OCI-M1 (cell line): ENCODE measurements at places on chromosomes 2 and 18.

GRCh38 chr18:28078849-28079248, 98.1 kb downstream of the CDH2 start:
- no peak for DNase-seq

- DNase-seq = no peak
These were observed 88.4 kb upstream of the CAVIN2 start for GRCh38 chr2:191935247-191935646.

DNA sequence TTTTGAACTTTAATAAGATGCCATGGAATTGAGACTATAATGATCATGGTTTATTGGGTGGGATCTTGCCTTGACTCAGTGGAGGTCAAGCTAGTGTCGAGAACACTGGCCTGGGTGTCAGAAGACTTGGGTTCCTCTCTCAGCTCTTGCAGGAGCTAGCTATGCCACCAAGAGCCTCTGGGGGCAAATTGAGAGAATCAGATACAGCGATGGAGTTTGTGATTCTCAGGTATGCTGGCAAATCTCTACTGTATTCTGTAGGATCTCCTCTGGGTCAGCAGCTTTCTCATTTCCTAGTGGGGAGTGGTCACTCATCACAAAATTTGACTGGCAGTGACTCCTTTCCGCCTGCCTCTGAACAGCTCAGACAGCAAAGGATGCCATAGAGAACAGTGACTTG, 477.0 kb downstream of the RNF144A start:
- no peak for DNase-seq

GRCh38 chr18:41347057-41347456, 608.0 kb upstream of the PIK3C3 start:
- no peak for DNase-seq

GRCh38 chr18:51169731-51170130, 27.8 kb downstream of the MEX3C start:
- no peak for DNase-seq

DNA sequence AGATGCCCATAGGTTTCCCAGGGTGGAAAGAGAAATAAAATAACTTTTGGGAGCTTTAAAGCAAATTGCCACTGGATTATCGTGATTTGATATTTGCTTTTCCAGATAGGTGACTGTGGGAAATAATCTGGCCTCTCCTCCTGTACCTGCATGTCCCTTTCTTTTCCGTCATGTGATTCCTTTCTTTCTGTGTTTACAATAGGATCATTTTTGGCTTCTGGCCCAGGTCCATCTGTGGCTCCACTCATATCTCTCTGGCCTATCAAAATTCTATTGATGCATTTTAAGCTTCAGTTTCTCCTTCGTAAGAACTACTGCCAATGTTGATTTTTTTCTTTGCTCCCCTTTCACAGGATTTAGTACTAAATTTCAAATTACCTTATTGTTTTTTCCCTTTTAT, 153.6 kb downstream of the CCDC85A start:
- no peak for DNase-seq

DNA sequence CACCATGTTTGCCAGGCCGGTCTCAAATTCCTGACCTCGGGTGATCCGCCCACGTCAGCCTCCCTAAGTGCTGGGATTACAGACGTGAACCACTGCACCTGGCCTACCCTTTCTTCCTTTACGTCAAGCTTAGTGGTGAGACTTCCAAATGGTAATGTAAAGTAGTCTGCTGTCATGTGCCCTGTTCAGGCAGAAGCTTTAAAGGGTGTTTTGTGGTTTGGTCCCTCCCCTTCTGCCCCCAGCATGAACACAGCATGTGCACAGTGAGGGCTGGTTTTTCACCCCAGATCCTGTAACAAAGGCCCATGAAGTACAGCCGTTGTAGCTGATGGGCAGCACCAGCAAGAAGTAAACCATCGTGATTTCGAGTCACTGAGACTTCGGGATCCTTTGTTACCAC, 2.7 kb upstream of the DTYMK start:
- no peak for DNase-seq

- DNase-seq = peak; percentile 45
These were observed at the start of gene STON1 for GRCh38 chr2:48530033-48530811. Gene STON1 (plus strand): TSS chr2:48530154. CDS start chr2:48580634, 50,480 bp downstream.

GRCh38 chr2:157628477-157629415, at the start of gene ACVR1C:
Gene ACVR1C (minus strand): TSS chr2:157628864. CDS start chr2:157628644, 220 bp downstream.
- DNase-seq = peak; percentile 91

DNA sequence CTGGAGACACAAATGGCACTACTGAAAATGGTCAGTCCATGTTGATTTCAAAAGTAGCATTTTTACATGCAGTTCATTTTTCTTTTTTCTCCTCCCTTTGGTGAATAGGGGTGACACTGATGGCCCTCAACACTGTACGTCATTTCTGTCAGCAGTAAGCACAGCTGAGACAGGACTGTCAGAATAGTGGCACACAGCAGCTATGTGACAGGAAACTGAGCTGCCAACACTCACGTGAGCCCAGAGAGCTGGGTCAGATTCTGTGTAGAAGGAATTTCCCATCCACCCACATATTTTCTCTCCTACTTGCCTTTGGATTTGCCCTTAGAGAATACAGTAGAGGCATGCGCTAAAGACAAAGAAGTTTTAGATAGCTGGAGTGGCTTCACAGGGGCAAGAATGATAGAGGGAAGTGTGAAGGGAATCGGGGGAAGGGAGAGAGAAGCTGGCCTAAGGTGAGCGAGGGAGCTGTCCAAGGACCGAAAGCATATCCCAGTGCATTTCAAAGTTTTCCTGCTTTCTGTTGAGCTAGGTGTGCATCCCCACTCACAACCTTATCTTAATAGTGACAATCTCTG, 476.6 kb downstream of the CNTNAP5 start:
- DNase-seq = no peak

- no peak for DNase-seq
These were observed 80.8 kb downstream of the ATL2 start for GRCh38 chr2:38296197-38296780.

GRCh38 chr2:143890798-143891197, 629.1 kb downstream of the ZEB2 start:
- DNase-seq = no peak

- peak; percentile 49 for DNase-seq
These were observed 18.5 kb upstream of the CCDC93 start for GRCh38 chr2:118032169-118033013.

DNA sequence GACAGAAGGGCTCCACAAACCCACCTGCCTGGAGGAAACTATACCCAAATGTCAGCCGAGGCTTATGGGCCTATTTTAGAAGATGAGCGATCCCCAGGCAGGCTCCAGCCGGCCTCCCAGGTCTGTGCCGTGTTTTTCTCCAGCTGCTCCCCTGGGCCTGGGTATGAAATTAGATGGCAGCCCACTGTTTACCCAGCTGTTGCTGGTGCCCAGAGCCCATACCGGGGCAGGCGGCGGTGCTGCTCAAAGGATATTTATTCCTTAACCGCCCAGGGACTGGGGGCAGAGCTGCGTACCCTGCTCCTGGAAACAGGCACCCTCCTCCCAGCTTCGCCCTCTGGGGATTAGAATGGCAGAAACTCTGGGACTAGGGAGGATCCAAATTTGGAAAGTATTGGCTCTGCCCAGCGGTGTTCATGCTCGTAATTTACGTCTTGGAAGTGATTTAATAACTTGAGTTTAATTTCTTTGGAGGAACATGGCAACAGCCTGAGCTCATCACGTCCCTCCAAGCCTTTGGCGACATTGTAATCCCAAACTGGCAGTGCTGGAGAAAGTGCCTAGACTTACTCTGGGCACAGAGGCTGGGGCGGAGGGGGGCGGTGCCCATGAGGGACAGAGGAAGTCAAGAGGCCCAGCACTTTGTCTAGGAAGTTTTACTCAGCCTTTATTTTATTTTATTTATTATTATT, 199.2 kb downstream of the KLHL29 start:
- no peak for DNase-seq

DNA sequence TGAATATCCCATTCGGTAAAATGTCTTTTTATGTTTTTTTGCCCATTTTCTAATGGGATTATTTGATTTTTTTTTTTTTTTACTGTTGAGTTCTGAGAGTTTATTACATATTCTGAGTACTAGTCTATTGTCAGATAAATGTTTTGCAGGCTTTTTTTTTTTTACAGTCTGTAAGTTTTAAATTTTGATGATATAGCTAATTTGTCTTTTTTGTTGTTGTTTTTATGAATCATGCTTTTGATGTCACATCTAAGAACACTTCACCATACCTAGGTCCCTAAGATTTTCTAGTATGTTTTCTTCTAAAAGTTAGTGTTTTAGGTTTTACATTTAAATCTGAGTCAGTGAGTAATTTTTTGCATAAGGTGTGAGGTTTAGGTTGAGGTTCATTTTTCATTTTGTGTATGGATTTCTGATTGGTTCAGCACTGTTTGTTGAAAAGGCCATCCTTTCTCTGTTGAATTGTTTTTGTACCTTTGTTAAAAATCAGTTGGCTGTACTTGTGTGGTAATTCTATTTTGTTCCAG, 40.7 kb downstream of the PTPN4 start:
- DNase-seq = no peak

- DNase-seq = no peak
These were observed 57.0 kb downstream of the PRELID3A start for GRCh38 chr18:12464731-12465130.

DNA sequence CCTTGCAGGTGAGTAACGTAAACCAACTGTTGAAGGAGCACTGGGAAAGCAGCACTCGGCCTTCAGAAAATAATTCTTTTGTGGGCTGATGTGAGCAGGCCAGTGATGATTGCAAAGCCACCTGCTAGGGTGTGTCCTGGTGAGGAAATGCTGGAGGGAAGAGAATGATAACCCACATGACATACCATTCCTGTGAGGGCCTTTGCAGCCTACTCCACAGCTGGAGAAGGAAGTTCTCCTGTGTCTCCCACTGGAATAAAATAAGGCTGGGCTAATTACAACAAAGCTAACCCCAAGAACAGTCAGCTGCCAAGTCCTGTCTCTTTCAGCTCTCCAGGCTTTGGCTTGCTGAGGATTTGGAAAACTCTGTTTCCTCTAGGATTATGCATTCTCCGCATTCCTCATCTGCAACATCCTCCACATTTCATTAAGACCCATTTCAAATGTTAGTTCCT, 16.7 kb upstream of the DSG1 start:
- no peak for DNase-seq

DNA sequence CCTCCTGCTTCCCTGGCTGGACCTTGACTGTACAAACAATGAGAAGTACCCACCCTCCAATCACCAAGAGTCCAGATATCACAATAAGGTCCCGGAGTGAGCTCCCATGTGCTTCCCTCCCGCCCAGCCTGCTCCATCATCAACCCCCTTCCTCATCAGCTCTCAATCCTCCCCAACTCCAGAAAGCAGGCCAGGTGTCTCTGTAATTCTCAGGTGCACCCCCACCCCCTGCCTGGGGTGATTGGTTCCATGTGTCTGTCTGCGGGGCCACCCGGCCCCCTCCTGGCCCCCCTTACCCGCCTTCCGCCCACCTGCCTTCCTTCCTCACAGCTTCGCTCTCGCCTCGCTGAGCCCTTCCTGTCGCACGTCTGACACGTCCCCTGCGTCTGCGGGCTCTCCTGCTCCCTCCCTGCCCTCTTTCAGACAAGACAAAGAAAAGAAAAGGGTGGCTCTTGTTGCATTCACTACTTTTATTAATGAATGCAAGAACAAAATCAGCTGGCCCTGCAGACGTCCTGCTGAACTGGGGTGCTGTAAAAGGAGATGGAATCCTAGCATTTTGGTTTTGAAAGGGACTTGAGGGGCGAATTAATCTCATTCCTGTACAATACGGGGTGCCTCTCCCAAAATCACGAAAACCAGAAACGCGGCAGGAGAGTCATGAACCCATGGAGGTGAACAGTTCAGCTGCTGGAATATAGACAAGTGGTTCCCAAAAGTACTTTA, 26.5 kb upstream of the IGFBP2 start:
- DNase-seq = no peak

DNA sequence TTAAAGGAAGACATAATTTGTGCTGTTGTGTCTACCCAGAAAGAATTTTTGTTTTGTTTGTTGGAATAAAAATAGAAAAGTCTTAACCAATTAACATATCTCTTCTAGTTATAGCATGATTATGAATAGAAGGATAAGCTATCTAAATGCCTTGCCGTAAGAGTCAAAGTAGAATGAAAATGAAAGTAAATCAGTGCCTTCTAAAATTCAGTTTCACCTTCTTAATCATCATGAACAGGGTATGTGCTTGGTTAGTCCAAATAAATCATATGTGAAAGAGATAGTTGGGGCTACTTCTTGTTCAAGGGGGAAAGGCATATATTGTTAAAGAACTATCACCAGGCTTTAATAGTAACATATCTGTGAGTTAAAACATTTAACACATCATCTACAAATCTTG, 91.5 kb downstream of the GULP1 start:
- DNase-seq = no peak

GRCh38 chr2:149226790-149227189, 103.6 kb upstream of the LYPD6 start:
- peak; percentile 7 for DNase-seq

DNA sequence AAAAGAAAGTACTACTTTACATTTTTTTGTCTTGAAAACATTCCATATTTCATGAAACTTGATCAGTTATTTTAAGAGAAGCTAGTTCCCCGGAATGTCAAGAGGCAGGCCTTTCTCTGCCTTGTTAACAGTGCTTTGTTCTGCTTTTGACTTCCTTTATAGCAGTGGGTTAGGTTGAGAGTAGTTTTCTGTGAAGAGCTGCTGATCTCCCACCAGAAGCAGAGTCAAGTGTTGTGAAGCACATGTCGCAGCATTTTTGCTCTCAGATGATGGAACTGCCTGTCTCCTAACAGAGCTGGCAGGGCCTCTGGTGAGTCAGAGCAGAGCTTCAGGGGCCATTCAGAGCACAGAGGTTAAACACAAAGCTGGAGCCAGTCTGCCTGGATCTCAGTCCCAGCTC, 871.8 kb downstream of the SLC4A3 start:
- DNase-seq = no peak

GRCh38 chr2:78839259-78839658, 186.2 kb upstream of the REG3G start:
- no peak for DNase-seq

DNA sequence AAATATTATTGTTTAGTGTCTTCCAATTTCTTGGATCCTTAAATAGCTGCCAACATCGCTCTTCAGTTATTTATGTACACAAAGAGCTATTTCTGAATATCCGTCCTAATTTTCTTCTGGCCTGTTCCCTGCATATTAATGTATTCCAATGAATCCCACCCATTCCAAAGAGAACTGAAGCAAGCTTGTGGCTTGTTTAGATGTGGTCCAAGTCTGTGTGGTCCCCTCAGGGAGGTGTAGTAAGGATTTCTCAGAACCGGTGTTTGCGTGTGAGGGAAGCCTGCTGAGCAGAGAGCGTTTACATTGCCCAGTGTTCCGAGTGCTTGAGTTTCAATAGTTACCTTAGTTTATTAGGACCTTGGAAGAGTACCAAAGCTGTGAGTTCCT, 25.1 kb upstream of the IL1R1 start:
- DNase-seq = no peak

- no peak for DNase-seq
These were observed 32.3 kb upstream of the COL6A3 start for GRCh38 chr2:237446338-237446665.

GRCh38 chr2:68483011-68483410, 15.6 kb downstream of the APLF start:
- no peak for DNase-seq
